ENCODE measurements at places on chromosomes 12 and 14.

DNA sequence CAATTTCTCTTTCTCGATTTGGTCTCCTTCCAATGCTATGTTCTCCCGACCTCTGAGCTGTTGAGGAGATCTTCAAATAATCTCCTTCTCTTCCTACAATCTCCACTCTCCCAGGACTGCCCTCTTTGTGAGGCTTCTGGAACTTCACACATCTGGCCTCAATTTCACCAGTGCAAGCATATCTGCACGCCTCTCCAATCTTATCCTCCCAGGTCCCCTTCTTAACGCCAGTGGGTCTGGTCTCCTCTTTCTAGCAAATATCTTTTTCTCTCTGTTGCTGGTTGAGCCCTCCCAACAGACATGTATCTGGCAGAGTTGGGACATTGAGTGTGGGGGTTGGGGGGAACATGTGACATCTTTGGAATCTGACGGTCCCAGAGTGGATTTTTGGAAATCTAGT lies 17.9 kb downstream of the RTL1 start:
- DNase-seq, result no peak

DNA sequence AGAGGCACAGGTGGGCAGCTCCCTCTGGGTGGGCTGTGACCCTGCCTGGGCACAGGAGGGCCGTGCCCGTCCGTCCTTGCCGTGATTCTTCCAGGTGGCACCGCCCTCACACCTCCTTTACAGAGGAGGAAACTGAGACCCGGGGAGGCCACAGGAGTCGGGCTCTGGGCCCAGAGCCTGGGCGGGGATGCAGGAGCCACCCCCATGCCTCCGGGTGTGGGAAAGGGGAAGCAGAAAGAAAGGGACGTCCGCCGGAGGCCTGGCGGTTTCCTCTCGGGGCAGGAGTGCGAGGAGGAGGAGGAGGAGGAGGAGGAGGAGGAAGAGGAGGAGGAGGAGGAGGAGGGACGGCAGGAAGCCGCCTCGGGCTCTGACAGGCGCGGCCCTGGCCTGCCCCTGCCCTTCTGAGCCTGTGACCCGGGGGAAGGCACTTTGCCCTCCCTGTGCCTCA lies 23.0 kb downstream of the SH2B3 start:
- DNase-seq, result no peak

- DNase-seq, result no peak
Observed at GRCh38 chr12:93080452-93080851, 151.4 kb upstream of the EEA1 start.

DNA sequence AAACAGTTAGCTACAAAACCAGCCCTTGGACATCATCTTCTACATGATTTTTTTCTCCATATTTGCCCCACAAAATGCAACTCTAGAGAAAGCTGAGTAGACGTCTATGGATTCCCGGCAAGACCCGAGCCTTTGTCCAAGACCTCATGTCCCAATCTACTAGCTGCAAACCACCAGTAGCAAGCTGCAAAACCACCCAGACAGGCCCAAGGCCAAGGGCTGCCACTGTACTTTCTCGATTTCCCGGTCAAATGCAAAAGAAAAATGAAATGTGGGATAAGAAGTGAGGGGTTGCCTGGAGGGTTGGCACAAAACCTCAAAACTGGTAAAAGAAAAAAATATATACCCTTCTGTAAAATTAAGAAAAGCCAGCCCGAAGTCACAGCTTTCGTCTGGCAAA lies 2.9 kb upstream of the SIX6 start:
- DNase-seq, result no peak

- no peak for DNase-seq
Observed at GRCh38 chr14:76355771-76356170, 20.2 kb upstream of the ESRRB start.

- DNase-seq, result no peak
Observed at GRCh38 chr12:50655374-50655921, 108.5 kb upstream of the ATF1 start.

GRCh38 chr12:57099766-57100165 lies 10.9 kb downstream of the NAB2 start:
- DNase-seq, result no peak

DNA sequence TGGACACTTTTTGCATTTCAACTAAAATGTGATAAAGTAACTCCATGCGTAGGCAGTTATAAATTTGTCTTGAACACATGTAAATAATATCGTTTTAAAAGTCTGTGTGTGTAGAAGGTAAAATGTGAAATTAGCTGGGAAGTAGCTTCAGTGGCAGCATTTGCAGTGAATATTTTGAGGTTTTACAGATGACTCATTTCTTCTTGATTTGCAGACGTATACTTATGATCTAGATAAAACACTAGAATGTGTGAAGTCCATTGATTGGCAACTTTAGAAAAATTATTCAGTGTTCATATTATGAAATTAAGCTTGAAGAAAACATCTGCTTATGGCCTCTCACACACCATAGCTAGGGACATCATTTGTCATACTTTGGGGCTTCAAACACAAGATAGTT lies 788.6 kb upstream of the NOVA1 start:
- no peak for DNase-seq

GRCh38 chr14:95265106-95266094 lies 54.3 kb downstream of the CLMN start:
- DNase-seq, result no peak

DNA sequence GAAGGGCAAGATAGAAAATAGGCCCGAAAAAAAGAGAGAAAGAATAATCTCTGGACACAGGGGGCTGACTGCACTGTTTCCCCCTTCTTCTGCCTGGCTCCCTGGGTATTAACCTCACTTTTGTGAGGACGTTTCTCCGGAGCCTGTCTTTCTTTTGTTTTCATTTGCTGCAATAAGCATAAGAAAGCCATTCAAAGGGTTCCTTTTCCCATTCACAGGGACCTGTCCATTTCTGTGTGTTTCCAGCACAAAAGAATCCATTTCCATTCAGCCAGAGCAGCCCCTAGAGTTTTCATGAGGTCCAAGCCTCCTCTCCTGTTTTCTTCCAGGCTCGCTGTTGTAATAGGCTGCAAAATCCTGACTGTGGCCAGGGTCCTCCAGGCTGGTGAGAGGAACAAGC lies 16.8 kb downstream of the PLXNC1 start:
- no peak for DNase-seq

DNA sequence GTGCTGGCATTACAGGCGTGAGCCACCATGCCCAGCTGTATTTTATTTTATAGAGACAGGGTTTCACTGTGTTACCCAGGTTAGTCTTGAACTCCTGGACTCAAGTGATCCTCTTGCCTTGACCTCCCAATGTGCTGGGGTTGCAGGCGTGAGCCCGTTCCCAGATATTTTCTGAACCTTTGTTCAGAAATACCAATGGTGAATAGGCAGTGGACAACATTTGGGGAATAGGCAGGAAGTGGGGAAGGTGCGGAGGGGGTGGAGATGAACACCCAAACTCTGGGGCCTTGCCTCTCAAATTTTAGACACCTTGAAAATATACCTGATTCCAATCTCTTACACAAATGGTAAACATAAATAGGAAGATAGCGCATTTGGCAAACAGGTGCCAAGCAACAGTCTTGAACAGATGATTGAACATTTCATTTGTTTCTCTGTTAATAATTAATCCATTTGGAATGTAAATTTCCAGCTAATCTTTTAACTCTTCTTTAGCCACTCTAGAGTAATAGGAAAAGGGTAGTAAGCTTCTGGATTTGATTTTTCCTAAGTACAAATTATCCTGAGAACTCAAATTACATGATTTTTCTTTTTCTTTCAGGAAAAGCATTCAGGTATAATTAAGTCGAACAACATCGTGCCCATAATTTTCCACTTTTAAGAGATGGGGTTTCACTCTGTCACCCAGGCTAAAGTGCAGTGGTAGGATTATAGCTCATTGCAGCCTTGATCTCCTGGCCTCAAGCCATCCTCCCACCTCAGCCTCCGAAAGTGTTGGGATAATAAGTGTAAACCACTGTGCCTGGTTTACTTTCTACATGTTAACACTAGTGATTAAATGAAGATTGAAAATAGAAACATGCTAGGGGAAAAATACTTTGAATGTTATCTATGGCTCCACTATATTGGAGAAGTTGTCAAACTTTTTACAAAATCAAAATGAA lies 22.9 kb upstream of the RNF34 start:
- no peak for DNase-seq

GRCh38 chr12:45235087-45236025 lies 19.5 kb downstream of the ANO6 start:
- no peak for DNase-seq

DNA sequence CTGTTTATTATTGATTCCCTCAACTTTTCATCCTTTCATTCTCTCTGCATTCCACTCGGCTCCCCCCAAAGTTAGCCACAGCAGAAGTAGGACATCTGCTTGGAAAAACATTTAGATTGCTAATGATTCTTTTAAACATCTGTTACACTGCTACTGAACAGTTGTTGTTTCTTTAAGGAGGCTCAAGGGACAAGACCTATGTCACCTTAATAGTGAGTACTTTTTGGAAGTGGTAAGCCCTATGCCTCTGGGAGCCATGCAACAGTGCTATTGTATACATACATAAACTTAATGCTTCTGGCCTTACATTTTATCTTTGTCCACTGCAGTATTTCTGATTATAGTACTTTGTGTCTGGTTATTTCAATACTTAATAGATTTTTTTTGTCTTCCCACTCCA lies 628.2 kb upstream of the FOXG1 start:
- no peak for DNase-seq

DNA sequence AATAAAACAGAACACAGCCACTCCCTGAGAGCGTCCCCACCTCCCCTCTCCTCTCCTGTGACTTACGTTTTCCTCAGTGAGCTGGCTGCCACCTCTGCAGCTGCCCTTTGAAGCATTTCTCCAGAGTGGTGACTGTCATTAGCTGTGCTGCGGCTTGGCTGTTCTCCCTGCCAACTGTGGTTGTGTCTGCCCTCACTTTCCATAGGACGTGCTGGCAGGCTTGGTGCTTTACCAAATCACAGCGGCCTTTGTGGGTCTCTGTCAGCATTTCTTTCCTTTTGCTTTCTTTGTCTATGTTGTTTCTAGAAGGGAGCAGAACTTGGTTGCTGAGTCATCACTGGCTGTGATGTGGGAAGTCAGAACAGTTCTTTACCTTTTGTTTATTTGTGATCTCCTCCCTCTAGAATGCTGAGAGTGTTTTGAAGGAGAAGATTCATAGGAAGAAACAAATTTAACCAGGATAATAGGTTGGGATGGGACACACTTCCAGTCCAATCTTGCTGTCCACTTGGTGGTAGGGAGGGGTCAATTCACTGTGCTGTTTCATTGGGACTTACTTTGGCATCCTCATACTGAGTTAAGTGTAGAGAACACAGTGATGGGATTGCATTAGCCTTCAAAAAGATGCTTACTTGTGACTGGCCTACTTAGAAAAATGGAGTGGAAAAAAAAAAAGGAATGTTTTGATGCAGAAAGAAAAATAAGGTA lies 88.2 kb downstream of the TMX1 start:
- DNase-seq, result no peak

DNA sequence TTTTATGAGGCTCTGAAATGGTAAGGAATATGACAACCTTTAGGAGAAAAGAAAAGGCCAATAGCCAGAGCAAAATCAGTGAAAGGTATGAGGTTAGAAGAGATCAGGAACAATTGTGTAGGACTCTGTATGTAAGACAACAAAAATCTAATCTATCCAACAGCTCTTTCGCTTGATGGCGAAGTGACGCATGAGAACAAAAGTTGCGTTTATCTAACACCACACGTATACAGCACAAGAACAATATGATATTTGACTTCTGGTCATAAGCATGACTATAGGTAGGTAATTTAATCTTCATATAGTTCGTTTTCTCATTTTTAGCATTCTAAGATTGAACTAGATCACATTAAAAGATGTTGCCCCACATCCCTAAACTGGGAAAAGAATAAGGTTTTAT lies 1.5 kb downstream of the CLECL1 start:
- DNase-seq, result no peak

GRCh38 chr14:102058146-102058545 lies 28.7 kb downstream of the HSP90AA1 start:
- DNase-seq, result no peak

DNA sequence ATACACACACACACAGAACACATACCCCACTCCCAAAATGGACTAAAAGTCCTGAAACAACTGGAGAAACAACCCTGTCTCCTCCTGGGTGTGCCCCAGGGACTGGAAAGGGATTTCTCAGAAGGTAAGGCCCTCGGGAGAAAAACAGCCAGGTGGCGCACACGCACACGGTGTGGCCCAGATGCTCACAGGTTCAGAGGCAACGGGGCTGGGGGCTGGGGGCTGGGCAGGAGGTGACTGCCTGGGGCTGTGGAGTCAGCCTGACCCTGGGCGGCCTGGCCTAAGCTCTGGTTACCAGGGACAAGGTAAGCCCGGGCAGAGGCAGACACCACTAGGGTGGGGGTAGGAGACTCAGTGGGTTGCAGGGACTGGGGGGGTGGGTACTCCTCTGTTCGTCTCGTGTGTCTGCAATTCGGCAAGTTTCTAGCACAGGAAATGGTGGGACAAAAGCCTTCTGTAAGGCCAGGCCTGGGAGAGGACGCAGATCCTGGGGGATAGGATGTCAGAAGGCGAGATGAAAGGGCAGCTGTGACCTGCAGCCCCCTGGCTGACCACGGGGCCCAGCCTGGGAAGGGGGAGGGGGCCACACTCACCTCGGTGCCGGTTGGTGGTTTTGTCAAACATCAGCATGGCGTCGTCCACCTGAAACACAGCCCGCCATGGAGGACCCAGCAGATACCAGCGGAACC lies 10.4 kb downstream of the MSI1 start:
- no peak for DNase-seq

DNA sequence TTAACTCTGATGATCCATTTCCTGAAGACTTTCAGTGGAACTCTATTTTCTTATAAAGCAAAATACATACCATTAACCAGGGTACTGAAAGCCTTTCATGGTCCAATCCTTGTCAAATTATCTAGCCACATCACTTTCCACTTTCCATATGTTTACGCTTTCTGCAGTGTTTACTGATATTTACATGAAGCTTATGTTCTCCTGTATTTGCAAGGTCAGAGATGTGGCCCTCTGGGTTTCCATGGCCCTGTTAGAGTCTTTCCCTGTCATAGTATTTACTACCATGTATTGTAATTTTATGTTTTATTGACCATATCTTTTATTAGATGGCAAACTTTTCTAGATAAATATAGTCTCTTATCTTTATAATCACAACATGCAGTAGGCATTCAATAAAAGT lies 23.5 kb upstream of the IGF1 start:
- no peak for DNase-seq

- DNase-seq, result no peak
Observed at GRCh38 chr12:10453156-10453555, at the start of gene KLRC1. Gene KLRC1 (minus strand): TSS chr12:10453377. CDS start chr12:10451156, 2,221 bp downstream.

- DNase-seq, result no peak
Observed at GRCh38 chr14:95071649-95072280, 85.6 kb downstream of the DICER1 start.

- no peak for DNase-seq
Observed at GRCh38 chr12:28787151-28787550, 361.9 kb upstream of the FAR2 start.

DNA sequence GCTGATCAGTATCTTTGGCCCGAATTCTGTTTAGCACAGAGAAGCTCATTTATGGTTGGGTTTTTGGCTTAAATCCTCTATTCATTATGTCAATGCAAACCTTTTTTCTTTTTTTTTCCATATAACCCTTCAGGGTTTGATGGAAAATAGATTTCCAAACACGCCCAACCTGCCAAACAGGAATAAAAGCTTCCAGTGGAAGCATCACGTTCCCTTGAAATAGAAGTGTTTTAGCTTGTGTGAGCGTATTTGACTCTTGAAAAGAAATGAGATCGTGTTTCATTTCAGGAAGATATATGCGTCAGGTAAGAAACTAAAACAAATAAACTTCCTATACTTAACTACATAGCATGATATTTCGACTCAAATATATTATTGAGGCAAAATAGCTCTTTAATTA lies at the start of gene PIK3C2G:
TSS of gene PIK3C2G (plus strand) at position 246 of the 400 bp plus-strand sequence. CDS start 20,564 bp downstream, outside the sequence.
- no peak for DNase-seq

Measured in stimulated activated CD4-positive, alpha-beta T cell treated with anti-CD3 and anti-CD28 coated beads, TNF-alpha, amount 100 ng/mL, for 1 hour (primary cell).